ENCODE measurements at places on chromosomes 6 and 20. TPM values are rescaled to one million over a fixed set of nuclear protein-coding genes. Genes with fewer than 3 reads are reported as not detected.
A peak's percentile ranks its signal among the peaks of the same experiment; 100 is the strongest.

- no peaks in the 10 kb centered on the region for H3K4me1 ChIP-seq
- H3K36me3 ChIP-seq, result no peaks in the 10 kb centered on the region
- peak overlapping the region; percentile 76 for H3K4me3 ChIP-seq
- no peaks in the 10 kb centered on the region for H3K27me3 ChIP-seq
- DNase-seq, result no peak
- no peak overlapping the region for H3K27ac ChIP-seq
Measured at GRCh38 chr6:132401618-132402285, 477 bp upstream of the MOXD1 start.

GRCh38 chr6:168343239-168344150, 23.9 kb upstream of the DACT2 start:
- H3K36me3 ChIP-seq, result no peaks in the 10 kb centered on the region
- H3K4me1 ChIP-seq, result no peaks in the 10 kb centered on the region
- no peak overlapping the region for H3K27ac ChIP-seq
- no peaks in the 10 kb centered on the region for H3K27me3 ChIP-seq

DNA sequence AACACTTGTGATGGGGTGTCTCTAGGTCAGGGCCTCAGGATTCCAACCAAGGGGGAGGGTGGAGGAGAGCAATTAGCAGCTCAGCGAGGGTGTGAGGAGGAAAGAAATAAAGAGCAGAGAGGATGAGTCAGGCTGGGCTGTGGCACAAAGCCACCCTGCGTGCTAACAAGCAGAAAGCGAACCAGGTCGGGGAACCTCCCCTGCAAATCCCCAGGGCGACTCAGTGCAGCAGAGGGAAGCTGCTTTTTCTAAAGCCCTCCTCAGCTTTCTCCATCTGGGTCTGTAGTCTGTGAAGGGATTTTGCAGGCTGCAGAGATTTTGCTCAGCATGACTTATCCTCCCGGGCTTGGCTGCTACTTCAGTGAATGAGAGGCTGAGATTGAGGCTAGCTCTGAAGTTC, 6.6 kb upstream of the SPO11 start:
- H3K4me1 ChIP-seq, result no peaks in the 10 kb centered on the region
- no peak overlapping the region for H3K4me3 ChIP-seq
- DNase-seq, result no peak
- no peaks in the 10 kb centered on the region for H3K27me3 ChIP-seq
- H3K27ac ChIP-seq, result no peak overlapping the region

DNA sequence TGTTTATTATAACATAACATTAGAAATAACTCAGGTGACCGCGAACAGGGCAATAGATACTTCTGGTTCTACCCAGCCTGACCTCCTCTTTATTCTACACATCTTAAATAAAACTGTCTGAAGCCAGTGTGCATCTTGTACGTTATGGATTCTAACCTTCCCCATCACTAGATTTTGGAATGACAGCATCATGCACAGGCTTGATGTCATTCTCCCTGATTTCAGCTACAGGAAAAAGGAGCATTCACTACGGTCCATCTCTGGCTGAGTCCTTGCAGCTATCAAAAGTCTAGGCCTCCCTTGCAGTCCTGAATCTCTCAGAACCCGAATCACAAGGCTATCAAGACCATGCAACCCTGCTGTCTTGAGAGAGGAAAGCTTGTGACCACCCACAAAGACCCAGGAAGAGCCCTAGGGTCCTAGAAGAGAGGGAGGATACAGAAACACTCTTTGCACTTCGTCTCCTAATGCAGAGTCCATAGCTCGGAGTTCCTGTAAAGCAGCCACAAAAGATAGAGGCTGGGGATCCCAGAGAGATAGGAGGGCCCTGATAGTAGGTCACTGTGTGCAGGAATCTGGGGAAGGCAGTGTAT, 845 bp downstream of the HLA-DPA1 start:
- no peak for DNase-seq
- H3K27me3 ChIP-seq, result no peaks in the 10 kb centered on the region
- H3K4me1 ChIP-seq, result no peaks in the 10 kb centered on the region
- peak overlapping the region; percentile 61 for H3K4me3 ChIP-seq

DNA sequence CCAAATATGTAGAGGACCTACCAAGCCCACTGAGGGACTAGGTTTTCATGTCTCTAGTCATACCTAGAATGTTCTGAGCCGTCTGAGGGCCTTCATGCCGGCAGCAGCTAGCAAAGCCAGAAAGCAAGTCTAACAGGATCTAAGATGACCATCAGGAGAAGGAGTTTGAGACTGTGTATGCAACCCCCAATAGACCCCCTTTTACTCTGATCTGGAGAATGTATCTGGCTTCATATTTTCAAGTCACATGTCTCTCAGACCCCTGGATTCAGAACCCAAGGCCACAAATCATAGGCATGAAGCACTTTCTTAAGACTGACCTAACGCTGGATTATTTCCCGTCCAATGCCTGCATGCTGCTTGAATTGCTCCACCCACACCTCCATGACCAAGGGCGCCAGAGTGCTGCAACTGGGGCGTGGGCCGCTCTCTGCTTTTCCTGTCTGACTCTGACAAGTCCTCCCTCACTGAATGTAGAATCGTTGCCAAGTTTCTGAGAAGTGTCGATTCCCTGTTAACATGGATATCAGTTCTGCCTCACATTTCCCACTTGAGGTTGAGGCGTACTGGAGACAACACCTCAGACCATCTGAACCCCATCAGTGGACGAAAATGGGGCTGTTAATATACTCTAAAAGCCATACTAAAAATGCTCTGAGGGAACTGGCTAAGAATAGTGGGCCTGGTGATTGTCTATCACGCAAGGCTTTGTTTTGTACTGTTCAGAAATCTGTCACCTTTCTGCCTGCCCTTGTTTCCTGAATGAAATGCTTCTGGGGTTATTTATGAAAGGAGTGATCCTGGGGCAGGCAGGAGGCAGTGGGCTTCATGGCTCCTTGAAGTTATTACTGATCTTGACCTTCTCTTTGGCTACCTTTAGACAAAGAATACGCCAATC, 23.9 kb upstream of the ASXL1 start:
- H3K4me1 ChIP-seq, result peaks cover 9% of the 10 kb centered on the region
- no peak overlapping the region for H3K4me3 ChIP-seq
- DNase-seq, result no peak
- peaks cover 7% of the 10 kb centered on the region for H3K36me3 ChIP-seq
- no peaks in the 10 kb centered on the region for H3K27me3 ChIP-seq
- no peak overlapping the region for H3K27ac ChIP-seq

GRCh38 chr6:19905584-19905983, 68.4 kb downstream of the ID4 start:
- no peak overlapping the region for H3K27ac ChIP-seq
- H3K4me1 ChIP-seq, result no peaks in the 10 kb centered on the region
- H3K36me3 ChIP-seq, result no peaks in the 10 kb centered on the region
- DNase-seq, result no peak
- H3K27me3 ChIP-seq, result no peaks in the 10 kb centered on the region
- H3K4me3 ChIP-seq, result no peak overlapping the region

DNA sequence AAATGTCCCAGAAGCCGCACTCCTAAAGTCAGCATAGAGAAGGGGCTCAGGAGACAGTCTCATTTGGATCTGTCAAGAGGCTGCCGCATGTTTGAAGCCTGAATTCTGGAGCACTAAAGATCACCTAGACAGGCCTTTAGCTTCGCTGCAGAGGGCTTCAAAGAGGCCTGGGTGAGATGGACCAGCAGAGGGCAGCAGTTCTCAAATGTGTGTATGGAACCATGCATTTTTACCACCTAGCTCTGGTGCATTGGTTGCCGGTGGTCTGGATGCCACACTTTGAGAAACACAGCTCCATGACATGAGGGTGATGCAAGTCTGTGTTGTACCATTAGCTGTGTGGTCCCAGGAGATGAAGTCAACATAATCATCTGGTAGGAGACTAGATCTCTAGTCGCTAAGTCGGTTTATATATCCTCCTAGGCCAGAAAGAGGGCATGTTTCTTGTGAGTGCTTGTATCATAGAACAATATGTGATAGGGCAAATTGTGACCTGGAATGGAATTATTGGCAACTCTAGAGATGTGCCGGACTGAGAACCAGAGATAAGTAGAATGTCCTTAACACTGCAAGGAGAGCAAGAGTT, 64.8 kb downstream of the KIAA0319 start:
- no peaks in the 10 kb centered on the region for H3K27me3 ChIP-seq
- H3K36me3 ChIP-seq, result no peaks in the 10 kb centered on the region
- H3K27ac ChIP-seq, result no peak overlapping the region
- no peak overlapping the region for H3K4me3 ChIP-seq

DNA sequence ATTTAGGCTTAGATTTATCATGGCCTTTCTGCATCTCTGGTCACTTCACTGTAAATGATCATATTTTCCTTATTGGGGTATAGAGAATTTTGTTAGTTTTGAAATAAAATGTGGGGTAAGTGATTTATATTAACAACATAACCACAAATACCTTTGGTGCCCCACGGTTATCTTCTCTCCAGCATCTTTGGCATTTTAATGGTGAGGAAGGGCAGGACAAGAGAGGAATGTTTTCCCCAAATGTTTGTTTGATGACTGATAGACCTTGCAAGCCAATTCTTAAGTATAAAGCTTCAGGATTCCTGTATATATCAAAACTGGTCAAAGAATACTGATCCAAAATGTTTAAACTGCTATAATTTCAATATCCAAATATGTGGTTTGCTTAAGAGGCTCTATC, 171.6 kb upstream of the SMLR1 start:
- H3K27ac ChIP-seq, result no peak overlapping the region
- H3K4me3 ChIP-seq, result no peak overlapping the region
- no peak for DNase-seq
- H3K27me3 ChIP-seq, result no peaks in the 10 kb centered on the region
- no peaks in the 10 kb centered on the region for H3K36me3 ChIP-seq
- no peaks in the 10 kb centered on the region for H3K4me1 ChIP-seq

GRCh38 chr6:91240878-91241603, 654.2 kb upstream of the MAP3K7 start:
- DNase-seq, result no peak
- no peak overlapping the region for H3K27ac ChIP-seq
- H3K36me3 ChIP-seq, result no peaks in the 10 kb centered on the region
- H3K27me3 ChIP-seq, result no peaks in the 10 kb centered on the region
- H3K4me1 ChIP-seq, result no peaks in the 10 kb centered on the region

DNA sequence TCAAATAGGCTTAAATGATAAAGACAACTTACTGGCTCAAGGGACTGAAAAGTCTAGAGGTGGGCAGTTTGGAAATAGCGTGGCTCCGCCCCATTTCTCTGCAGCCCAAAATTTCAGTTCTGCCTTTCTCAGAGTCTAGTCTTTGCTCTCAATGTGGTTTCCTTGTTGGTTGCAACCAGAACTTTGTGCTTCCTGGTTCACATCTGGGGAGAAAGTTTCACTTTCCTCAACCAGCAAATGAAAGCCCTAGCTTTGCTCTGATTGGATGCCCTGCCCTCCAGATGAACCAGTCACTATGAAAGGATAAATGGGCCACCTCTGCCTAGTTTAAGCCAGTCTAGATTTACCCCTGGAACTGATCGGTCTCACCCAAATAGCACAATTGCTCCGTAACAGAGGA, 14.9 kb downstream of the SYCP2L start:
- no peak overlapping the region for H3K4me3 ChIP-seq
- DNase-seq, result no peak
- H3K36me3 ChIP-seq, result no peaks in the 10 kb centered on the region
- H3K27me3 ChIP-seq, result no peaks in the 10 kb centered on the region
- no peaks in the 10 kb centered on the region for H3K4me1 ChIP-seq
- H3K27ac ChIP-seq, result no peak overlapping the region

GRCh38 chr6:40325041-40325440, 262.1 kb downstream of the LRFN2 start:
- H3K27ac ChIP-seq, result no peak overlapping the region
- DNase-seq, result no peak
- no peaks in the 10 kb centered on the region for H3K27me3 ChIP-seq
- H3K4me3 ChIP-seq, result no peak overlapping the region

GRCh38 chr20:9038791-9039535, 29.9 kb upstream of the PLCB4 start:
- no peaks in the 10 kb centered on the region for H3K36me3 ChIP-seq
- H3K27ac ChIP-seq, result no peak overlapping the region
- no peaks in the 10 kb centered on the region for H3K27me3 ChIP-seq
- H3K4me1 ChIP-seq, result no peaks in the 10 kb centered on the region
- DNase-seq, result no peak
- no peak overlapping the region for H3K4me3 ChIP-seq

- H3K36me3 ChIP-seq, result no peaks in the 10 kb centered on the region
- no peak overlapping the region for H3K4me3 ChIP-seq
- no peaks in the 10 kb centered on the region for H3K27me3 ChIP-seq
Measured at GRCh38 chr20:22080985-22081384, 375.5 kb downstream of the PAX1 start.

DNA sequence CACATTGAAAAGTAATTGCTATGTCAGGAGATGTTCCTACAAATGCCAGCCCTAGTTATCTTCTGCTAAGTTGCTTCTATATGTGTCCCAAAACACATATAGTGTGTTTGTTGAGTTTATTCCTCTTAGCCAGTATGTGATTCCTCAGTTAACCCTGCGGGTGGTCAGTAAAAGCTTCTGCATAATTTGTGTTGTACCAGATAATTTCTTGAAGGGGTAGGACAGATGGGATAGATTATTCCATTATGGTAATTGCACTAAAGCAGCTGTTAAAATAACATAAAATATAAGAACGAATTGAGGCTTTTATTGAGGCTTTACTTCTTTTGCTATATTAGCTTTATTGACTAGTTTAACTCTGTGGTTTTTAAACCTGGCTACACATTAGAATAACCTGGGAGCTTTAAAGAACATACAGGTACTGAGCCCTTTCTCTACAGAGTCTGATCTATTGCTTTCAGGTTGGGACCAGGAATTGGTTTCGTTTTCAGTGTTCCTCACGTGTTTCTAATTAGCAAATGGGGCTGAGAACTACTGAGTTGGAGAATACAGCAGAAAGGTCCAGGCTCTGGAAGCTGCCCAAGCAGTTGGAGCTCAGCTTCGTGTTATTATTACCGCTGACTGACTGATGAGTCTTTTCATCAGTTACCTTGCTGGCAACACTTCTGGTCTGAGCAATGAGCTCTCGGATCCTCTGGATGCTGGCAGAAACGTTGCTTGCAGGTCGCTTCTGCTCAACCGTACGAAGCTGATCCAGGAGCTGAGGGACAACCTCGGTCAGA, 56.9 kb downstream of the FAM229B start:
- H3K4me1 ChIP-seq, result no peaks in the 10 kb centered on the region
- H3K27me3 ChIP-seq, result no peaks in the 10 kb centered on the region
- H3K36me3 ChIP-seq, result peaks cover 10% of the 10 kb centered on the region
- no peak overlapping the region for H3K27ac ChIP-seq

GRCh38 chr6:139823808-139824126, 449.3 kb upstream of the CITED2 start:
- H3K4me1 ChIP-seq, result peaks cover 18% of the 10 kb centered on the region
- H3K36me3 ChIP-seq, result no peaks in the 10 kb centered on the region
- no peak overlapping the region for H3K27ac ChIP-seq

- H3K27me3 ChIP-seq, result no peaks in the 10 kb centered on the region
- DNase-seq, result no peak
- no peak overlapping the region for H3K27ac ChIP-seq
- no peaks in the 10 kb centered on the region for H3K36me3 ChIP-seq
- H3K4me1 ChIP-seq, result no peaks in the 10 kb centered on the region
Measured at GRCh38 chr6:137122612-137123011, 50.8 kb downstream of the IL22RA2 start.

The AIG1 gene
- 32.9 TPM for total RNA-seq

The ITCH gene
- total RNA-seq, result 70.6 TPM

The FAM83C gene
- not detected for total RNA-seq

The TCF21 gene
- 0.28 TPM for total RNA-seq

The GTF2H4 gene
- total RNA-seq, result 42.2 TPM

The OR2B6 gene
- total RNA-seq, result not detected
